IgD-negative memory B cell (primary cell): ENCODE measurements at places on chromosomes 13 and 19. TPM values are rescaled to one million over a fixed set of nuclear protein-coding genes. Genes with fewer than 3 reads are reported as not detected.

The SBK2 gene
- not detected for polyA plus RNA-seq

The FCHO1 gene
- 42.4 TPM for polyA plus RNA-seq

The ZNF492 gene
- 0.11 TPM for polyA plus RNA-seq

The SH2D3A gene
- polyA plus RNA-seq = 32.7 TPM

The SLC17A7 gene
- not detected for polyA plus RNA-seq

The KBTBD6 gene
- polyA plus RNA-seq = 1.5 TPM

The CYP2A6 gene
- polyA plus RNA-seq = not detected

The RELB gene
- polyA plus RNA-seq = 89.8 TPM

The PCCA gene
- 8.5 TPM for polyA plus RNA-seq

The OSCAR gene
- 0.40 TPM for polyA plus RNA-seq

The MEF2B gene
- 1.8 TPM for polyA plus RNA-seq

The ZNF541 gene
- polyA plus RNA-seq = not detected

The MLNR gene
- not detected for polyA plus RNA-seq

The NLRP11 gene
- 0.20 TPM for polyA plus RNA-seq

The LGALS14 gene
- not detected for polyA plus RNA-seq

The RFPL4A gene
- not detected for polyA plus RNA-seq

The POSTN gene
- polyA plus RNA-seq = not detected

The DENND1C gene
- 80.7 TPM for polyA plus RNA-seq

The CBY2 gene
- polyA plus RNA-seq = not detected

The NCAN gene
- polyA plus RNA-seq = not detected

The NOTCH3 gene
- polyA plus RNA-seq = not detected

The RASGRP4 gene
- polyA plus RNA-seq = 0.25 TPM

The PTH2 gene
- polyA plus RNA-seq = not detected

The ZNF324B gene
- 1.6 TPM for polyA plus RNA-seq

The APOE gene
- polyA plus RNA-seq = not detected

The MISP gene
- polyA plus RNA-seq = not detected

The ZIC5 gene
- polyA plus RNA-seq = not detected

The CACNG8 gene
- not detected for polyA plus RNA-seq

The CEACAM4 gene
- not detected for polyA plus RNA-seq

The LENG9 gene
- polyA plus RNA-seq = not detected

The PDX1 gene
- not detected for polyA plus RNA-seq

The CLEC17A gene
- 27.0 TPM for polyA plus RNA-seq

The IL17D gene
- 0.11 TPM for polyA plus RNA-seq

The RASAL3 gene
- 27.0 TPM for polyA plus RNA-seq

The IGFL1 gene
- not detected for polyA plus RNA-seq

The IFNL1 gene
- polyA plus RNA-seq = not detected

The CEP89 gene
- polyA plus RNA-seq = 11.8 TPM

The CACNG7 gene
- not detected for polyA plus RNA-seq

The DPF1 gene
- 0.24 TPM for polyA plus RNA-seq

The C1QTNF9 gene
- polyA plus RNA-seq = not detected

The PSG3 gene
- not detected for polyA plus RNA-seq

The SNAPC2 gene
- polyA plus RNA-seq = 19.0 TPM

The GPR183 gene
- 494 TPM for polyA plus RNA-seq

The B3GNT8 gene
- 0.59 TPM for polyA plus RNA-seq

The FGF21 gene
- not detected for polyA plus RNA-seq

The BRD4 gene
- polyA plus RNA-seq = 20.5 TPM

The PALM3 gene
- not detected for polyA plus RNA-seq

The ZNF625 gene
- 1.1 TPM for polyA plus RNA-seq

The MAP4K1 gene
- polyA plus RNA-seq = 250 TPM

The SLC7A10 gene
- not detected for polyA plus RNA-seq

The EPSTI1 gene
- polyA plus RNA-seq = 30.1 TPM

The ATCAY gene
- polyA plus RNA-seq = not detected

The ERF gene
- 6.7 TPM for polyA plus RNA-seq

The CACTIN gene
- 20.6 TPM for polyA plus RNA-seq

The NTF4 gene
- not detected for polyA plus RNA-seq

The ARHGAP45 gene
- polyA plus RNA-seq = 391 TPM

The ZNF135 gene
- polyA plus RNA-seq = 1.0 TPM
